ENCODE measurements at places on chromosomes 7 and 10. TPM values are rescaled to one million over a fixed set of nuclear protein-coding genes. Genes with fewer than 3 reads are reported as not detected.

Gene SH3PXD2A
- 27.1 TPM for polyA plus RNA-seq

Gene PPP1R17
- not detected for polyA plus RNA-seq

Gene GPR26
- polyA plus RNA-seq = not detected

Gene EPO
- not detected for polyA plus RNA-seq

Gene FZD1
- polyA plus RNA-seq = 60.4 TPM

Gene FKBP9
- polyA plus RNA-seq = 189 TPM

Gene DPYSL4
- polyA plus RNA-seq = 12.8 TPM

All from right renal cortex interstitium (tissue), 3 donors.